ENCODE measurements at places on chromosomes 4 and X. TPM values are rescaled to one million over a fixed set of nuclear protein-coding genes. Genes with fewer than 3 reads are reported as not detected.

LUZP4 gene
- not detected for total RNA-seq

RADX gene
- total RNA-seq: 0.09 TPM

HERC6 gene
- total RNA-seq: 2.9 TPM

DGKK gene
- not detected for total RNA-seq

LEF1 gene
- total RNA-seq: not detected

TNMD gene
- total RNA-seq: not detected

HPSE gene
- total RNA-seq: 1.3 TPM

AADAT gene
- total RNA-seq: 0.81 TPM

KCNE5 gene
- total RNA-seq: 0.09 TPM

CFI gene
- 9.5 TPM for total RNA-seq

KLB gene
- total RNA-seq: under 0.01 TPM

MAP7D2 gene
- total RNA-seq: 0.36 TPM

TNIP3 gene
- total RNA-seq: 0.94 TPM

GPC3 gene
- not detected for total RNA-seq

NXT2 gene
- 4.2 TPM for total RNA-seq

GALNTL6 gene
- not detected for total RNA-seq

DLG3 gene
- total RNA-seq: 2.2 TPM

DTHD1 gene
- total RNA-seq: not detected

SAT1 gene
- total RNA-seq: 267 TPM

CT45A6 gene
- not detected for total RNA-seq

FRMD7 gene
- not detected for total RNA-seq

SPANXC gene
- total RNA-seq: not detected

TAF7L gene
- 0.09 TPM for total RNA-seq

TKTL2 gene
- not detected for total RNA-seq

GAGE10 gene
- not detected for total RNA-seq

ABCE1 gene
- total RNA-seq: 142 TPM

EFNB1 gene
- total RNA-seq: 73.9 TPM

CCNG2 gene
- 12.2 TPM for total RNA-seq

RIBC1 gene
- 0.36 TPM for total RNA-seq

TEX13C gene
- not detected for total RNA-seq

IL13RA2 gene
- 0.09 TPM for total RNA-seq

ERAS gene
- not detected for total RNA-seq

AFAP1 gene
- total RNA-seq: 110 TPM

JAKMIP1 gene
- not detected for total RNA-seq

Measured in endothelial cell of coronary artery (primary cell).